ENCODE measurements at places on chromosomes 11 and 22. TPM values are rescaled to one million over a fixed set of nuclear protein-coding genes. Genes with fewer than 3 reads are reported as not detected.

DNA sequence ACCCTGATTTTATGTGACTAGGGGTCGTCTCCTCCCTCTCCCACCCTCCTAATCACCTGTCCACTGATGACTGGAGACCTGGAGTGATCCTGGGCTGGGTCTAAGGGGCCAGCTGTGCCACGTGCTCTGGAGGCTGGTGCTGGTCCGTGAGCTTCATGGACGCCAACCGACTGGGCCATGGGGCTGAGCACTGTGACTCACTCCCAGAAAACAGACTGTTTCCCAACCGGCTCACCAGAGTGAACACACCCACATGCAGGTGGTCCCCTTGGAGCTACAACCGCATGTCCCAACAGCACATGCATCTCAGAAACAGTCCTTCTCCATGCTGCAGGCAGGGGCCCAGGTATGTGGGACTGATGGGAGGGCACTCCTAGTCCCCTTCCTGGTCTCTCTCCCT is 14.0 kb upstream of the LMO1 start:
- no peak for DNase-seq

DNA sequence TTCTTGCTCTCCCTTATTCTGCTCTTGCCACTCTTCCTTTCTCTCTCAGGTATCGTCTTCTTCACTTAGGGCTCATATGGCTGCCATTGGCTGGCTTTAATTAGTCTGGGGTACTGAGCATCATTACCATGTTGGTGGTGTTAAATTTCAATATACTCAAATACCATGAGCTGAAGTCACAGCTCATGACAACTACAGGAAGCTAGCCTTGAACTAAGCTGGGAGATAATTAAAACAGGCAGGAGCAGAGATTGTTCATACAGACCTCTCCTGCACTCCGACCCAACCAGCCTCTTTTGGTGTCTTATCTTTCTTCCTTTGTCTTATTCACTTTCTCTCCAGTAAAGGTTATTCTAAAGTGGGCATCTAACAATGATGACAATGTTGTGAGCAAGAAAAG is 130.9 kb upstream of the BLID start:
- DNase-seq, result no peak

GRCh38 chr11:104967534-104968354 is 630 bp downstream of the CASP4 start:
- DNase-seq, result no peak

DNA sequence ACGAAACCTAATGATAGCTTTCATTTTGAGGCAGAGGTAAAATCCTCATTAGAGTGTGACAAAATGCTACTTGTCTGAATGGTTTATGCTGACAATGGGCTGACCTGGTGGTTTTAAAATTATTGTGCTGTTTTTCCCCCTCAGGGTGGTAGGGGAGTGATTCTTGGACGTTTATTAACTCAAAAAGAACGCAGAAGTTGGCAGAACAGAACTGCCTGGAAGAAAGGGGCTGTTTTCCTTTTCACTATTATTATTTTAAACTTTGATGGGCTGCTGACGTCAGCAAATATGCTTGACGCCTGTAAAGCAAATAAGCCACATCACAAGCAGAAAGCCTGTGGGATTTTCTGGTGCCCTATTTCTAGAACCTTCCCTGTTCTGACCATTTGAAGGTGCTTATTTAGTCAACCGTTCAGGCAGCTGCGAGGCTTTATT is 4.0 kb downstream of the RASSF10 start:
- no peak for DNase-seq

DNA sequence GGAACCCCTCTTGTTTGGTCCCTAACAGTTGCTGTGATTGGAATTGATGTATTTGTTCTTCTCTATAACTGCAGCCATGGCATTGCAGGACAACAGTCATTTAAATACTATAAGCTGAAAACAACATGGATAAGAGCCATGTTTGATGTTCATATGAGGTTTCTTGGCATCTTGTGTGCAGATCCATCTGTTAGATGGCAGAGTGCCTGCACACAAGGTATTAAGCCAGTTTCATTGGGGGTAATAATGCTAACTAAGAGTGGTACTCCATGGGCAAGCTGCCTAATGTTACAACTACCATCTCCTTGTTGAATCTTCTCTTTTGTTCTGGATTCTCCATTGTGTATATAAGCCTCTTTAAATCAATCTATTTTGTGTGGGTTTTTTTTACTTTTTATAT is 206.0 kb upstream of the CHORDC1 start:
- no peak for DNase-seq

DNA sequence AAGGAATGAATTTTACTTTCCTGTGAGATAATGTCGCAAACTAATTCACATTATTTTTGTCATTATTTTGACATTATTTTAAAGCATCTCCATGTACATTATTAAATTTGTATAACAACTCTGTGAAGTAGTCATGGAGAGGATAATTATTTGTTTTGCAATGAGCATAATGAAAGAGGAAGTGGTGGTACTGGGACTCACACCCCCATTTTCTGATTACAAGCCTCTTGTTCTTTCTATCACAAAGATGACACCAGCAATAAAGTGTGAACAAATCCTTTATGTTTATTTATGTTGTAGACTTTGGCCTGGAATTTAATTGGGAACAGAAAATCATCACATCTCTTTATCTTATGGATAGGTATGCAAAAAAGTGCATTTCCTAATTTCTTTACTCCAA is 522.6 kb downstream of the TMEM135 start:
- DNase-seq, result no peak

- DNase-seq, result no peak
Measured at GRCh38 chr22:30043161-30043560, 37.1 kb upstream of the HORMAD2 start.

DNA sequence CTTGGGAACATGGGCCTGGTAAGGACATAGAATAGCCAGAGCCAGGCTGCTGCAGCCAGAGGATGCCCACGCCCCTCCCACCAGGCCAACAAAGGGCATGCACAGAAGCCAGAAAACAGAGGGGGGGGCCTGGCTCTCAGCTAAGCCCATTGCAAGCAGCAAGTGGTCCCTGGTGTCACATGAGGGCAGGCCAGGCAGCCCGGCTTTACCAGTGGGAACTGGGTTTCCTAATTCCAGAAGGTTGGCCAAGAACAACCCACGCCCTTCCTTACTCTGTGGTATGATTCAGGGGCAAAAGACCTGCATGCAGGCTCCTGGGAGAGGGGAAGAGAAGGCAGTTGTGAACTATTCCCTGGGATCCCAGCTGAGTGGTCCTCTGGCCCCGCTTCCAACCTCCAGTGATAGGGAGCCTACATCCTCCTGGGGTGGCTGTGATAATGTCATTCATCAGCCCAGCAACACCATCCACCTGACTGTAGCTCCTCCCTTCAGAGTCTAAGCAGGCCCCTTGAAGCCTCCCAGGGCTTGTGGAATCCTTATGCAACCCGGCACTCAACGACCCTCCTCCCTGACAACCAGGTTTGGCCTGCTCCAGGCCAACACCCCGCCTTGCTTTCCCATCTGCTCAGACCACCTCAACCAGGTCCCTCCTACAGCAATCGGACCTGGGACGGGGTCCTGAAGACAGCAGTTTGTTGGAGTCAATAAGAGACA is 62.1 kb upstream of the LMO1 start:
- DNase-seq, result no peak

DNA sequence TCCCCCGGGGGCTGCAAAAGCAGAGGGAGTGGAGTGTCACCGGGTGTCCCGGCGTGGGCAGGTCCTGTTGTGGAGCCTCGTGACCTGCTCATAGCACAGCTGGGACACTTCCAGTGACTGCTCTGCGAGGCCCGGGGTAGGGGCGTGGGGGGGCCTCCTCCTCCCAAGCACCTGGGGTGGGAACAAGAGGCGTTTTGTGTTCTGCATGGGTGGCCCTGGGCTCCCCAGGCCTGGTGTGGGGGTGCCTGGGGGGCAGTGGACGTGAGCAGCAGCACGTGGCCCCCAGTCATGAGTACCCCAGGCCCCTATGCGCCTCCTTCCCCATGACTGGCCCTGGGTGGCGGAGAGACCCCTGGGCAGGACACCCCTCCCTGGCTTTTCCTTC is 104.7 kb downstream of the KCNQ1 start:
- peak; percentile 10 for DNase-seq

BTBD18 gene
- total RNA-seq, result not detected

- DNase-seq, result no peak
Measured at GRCh38 chr11:73271936-73272679, at the start of gene P2RY6. Gene P2RY6, plus strand, starts transcription at chr11:73272338. Its CDS starts 24,181 bp downstream, at chr11:73296519.
